Lung microvascular endothelial cell (primary cell): ENCODE measurements at places on chromosomes 13 and 19. TPM values are rescaled to one million over a fixed set of nuclear protein-coding genes. Genes with fewer than 3 reads are reported as not detected.

Gene PEAK3
- total RNA-seq, result under 0.01 and 0.20 TPM in 2 replicates

Gene CALM3
- 84.9 and 117 TPM in 2 replicates for total RNA-seq

Gene KLHL1
- total RNA-seq, result not detected in 2 replicates

Gene F2RL3
- total RNA-seq, result 3.7 and 30.6 TPM in 2 replicates

Gene U2AF2
- 61.9 and 62.9 TPM in 2 replicates for total RNA-seq

Gene NCLN
- total RNA-seq, result 26.2 and 31.2 TPM in 2 replicates

Gene HSD17B14
- 0.60 and 2.6 TPM in 2 replicates for total RNA-seq

Gene ATP7B
- 4.6 TPM in 2 replicates for total RNA-seq

Gene SCEL
- not detected in 2 replicates for total RNA-seq

Gene ZNF728
- under 0.01 TPM in 1 of 2 replicates, not detected in the other for total RNA-seq

Gene COX7A1
- total RNA-seq, result 88.5 and 153 TPM in 2 replicates

Gene ZNF552
- 4.6 and 8.5 TPM in 2 replicates for total RNA-seq

Gene PGLYRP2
- not detected in 2 replicates for total RNA-seq

Gene ZNF583
- total RNA-seq, result 2.0 and 5.8 TPM in 2 replicates

Gene CYP4F3
- total RNA-seq, result not detected in 2 replicates

Gene CYP4F2
- 0.22 TPM in 1 of 2 replicates, not detected in the other for total RNA-seq

Gene MAMSTR
- under 0.01 and 0.22 TPM in 2 replicates for total RNA-seq

Gene BIVM
- 10.7 and 16.5 TPM in 2 replicates for total RNA-seq

Gene ZNF784
- 2.8 and 4.8 TPM in 2 replicates for total RNA-seq

Gene SYNE4
- total RNA-seq, result under 0.01 TPM in 1 of 2 replicates, not detected in the other

Gene C19orf38
- 0.20 TPM in 1 of 2 replicates, not detected in the other for total RNA-seq

Gene LYPD3
- 0.22 and 0.79 TPM in 2 replicates for total RNA-seq

Gene KCNK6
- 5.2 and 5.4 TPM in 2 replicates for total RNA-seq

Gene RBM42
- 22.2 and 25.6 TPM in 2 replicates for total RNA-seq

Gene BEST2
- not detected in 2 replicates for total RNA-seq

Gene GJB2
- not detected in 2 replicates for total RNA-seq

Gene ZNF541
- total RNA-seq, result 0.20 and 0.44 TPM in 2 replicates

Gene ADAT3
- total RNA-seq, result 1.3 and 3.0 TPM in 2 replicates
